MM.1S (cell line): ENCODE measurements at places on chromosomes 12 and 14.

- peak; percentile 65 for DNase-seq
Measured at GRCh38 chr14:39102969-39103957, at the start of gene SEC23A. Gene SEC23A, minus strand, starts transcription at chr14:39103235. Its CDS starts 7,117 bp downstream, at chr14:39096118.

DNA sequence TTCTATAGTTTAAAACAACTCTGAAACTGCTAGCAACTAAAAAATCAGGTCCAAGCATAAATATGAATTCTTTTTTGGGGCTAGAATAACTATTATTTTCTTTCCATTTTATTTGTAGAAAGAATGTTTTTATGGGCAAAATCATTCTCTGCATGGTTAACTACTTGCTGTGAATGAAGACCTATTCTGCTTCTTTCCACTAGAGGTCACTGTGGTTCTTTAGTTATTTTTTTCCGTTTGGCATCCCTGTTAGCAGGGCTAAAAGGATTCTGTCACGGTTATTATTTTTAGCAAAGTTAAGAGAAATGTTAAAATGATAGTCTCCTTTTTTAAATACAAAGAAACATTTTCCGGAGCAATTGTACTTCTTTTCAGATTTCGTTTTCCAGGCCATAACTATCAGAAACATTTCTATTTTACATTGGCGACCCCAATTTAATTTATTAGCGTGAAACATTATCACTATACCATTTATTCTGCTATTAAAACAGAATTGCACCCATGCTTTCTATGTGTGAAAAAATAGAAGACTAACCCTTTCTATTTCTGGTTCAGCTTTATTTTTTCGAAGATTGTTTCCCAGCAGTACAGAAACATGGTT is 404.8 kb downstream of the ATP23 start:
- peak; percentile 49 for DNase-seq

GRCh38 chr12:110689281-110690126 is 589 bp upstream of the HVCN1 start:
- no peak for DNase-seq

DNA sequence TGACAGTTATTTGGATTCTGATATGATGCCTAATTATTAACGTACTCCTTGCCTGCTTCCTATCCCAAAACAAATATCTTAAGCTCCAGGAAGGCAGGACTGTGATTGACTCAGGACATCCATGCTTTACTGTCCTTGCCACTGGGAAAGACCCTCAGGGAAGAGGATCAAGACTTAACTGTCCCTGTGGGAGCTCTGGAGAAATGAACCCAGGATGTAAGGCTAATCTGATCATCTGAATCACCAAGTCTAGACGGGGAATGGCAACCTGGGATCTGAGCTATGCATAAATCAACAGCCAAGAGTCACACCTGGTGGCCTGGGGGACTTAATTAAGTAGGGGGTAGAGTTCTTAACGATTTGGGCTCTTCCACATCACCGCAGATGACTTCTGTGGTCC is 153.2 kb upstream of the BCL2L14 start:
- no peak for DNase-seq
